ENCODE measurements at places on chromosomes 5 and 9.

- peaks cover 20% of the 10 kb centered on the region for H3K4me1 ChIP-seq
- H3K27me3 ChIP-seq = no peaks in the 10 kb centered on the region
- H3K27ac ChIP-seq = peak overlapping the region; percentile 52
- H3K36me3 ChIP-seq = peaks cover 59% of the 10 kb centered on the region
Measured at GRCh38 chr5:14706615-14707021, 42.1 kb downstream of the OTULIN start.

DNA sequence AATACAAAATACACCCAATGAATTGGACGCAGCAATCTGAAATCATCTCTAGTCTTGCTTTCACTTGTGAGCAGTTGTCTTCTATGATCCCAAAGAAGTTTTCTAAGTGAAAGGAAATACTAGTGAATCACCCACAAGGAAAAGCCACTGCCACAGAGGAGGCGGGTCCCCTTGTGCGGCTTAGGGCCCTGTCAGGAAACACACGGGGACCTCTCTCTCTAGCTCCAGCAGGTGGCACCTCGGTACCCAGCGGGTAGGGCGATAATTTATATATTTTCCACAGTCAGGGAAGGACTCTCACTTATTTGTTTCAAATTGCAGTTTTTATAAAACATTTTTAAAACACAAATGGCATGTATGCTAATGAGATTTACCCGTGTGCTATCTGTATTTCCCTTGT, 417.1 kb downstream of the KDM4C start:
- peaks cover 2% of the 10 kb centered on the region for H3K4me1 ChIP-seq
- peaks cover 32% of the 10 kb centered on the region for H3K36me3 ChIP-seq
- peak; percentile 8 for DNase-seq
- H3K27ac ChIP-seq = no peak overlapping the region
- H3K27me3 ChIP-seq = no peaks in the 10 kb centered on the region

- peaks cover 7% of the 10 kb centered on the region for H3K36me3 ChIP-seq
- DNase-seq = no peak
- peak overlapping the region; percentile 93 for H3K4me3 ChIP-seq
Measured at GRCh38 chr5:116572350-116573278, 2.0 kb downstream of the SEMA6A start.

DNA sequence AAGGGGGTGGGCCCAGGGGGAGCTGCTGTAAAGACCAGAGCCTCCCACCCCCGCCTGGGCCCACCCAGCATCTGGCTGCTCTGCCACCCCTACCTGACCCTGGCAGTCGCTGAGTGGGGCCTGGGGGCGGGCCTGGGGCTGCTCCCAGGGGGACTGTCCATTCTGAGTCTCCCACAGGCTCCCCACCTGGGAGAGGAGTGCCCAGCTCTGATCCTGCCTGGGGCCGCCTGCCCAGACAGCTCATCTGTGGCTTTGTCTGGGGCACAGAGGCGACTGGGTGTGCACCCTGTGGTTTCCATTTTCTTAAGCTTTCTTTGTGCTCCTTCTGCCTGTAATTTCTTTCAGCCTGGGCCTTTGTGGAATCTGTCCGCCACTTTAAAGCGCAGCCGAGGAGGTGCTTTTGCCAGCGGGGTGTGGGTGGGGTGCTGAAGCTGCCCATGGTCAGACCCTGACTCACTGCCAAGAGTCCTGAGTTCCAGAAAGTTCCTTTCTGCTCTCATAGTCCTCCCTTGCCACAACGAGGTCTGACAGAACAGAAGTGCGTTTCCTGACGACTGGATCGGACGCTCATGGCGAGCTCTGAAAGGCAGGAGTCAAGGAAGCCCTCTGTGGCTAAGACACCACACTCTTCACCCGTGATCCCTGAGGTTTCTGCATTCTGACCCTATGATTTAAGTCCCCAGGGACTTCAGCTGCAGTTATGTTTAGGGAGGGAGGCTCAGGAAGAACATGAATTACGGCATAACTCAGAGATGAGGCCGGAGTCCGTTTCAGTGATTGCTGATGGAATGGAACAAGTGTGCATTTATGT, 225.0 kb downstream of the FANCC start:
- peaks cover 84% of the 10 kb centered on the region for H3K36me3 ChIP-seq
- no peaks in the 10 kb centered on the region for H3K27me3 ChIP-seq
- no peak overlapping the region for H3K4me3 ChIP-seq
- DNase-seq = peak; percentile 35
- H3K4me1 ChIP-seq = peaks cover 23% of the 10 kb centered on the region

- no peaks in the 10 kb centered on the region for H3K36me3 ChIP-seq
- no peaks in the 10 kb centered on the region for H3K27me3 ChIP-seq
- H3K4me1 ChIP-seq = peaks cover 17% of the 10 kb centered on the region
- no peak overlapping the region for H3K27ac ChIP-seq
- peak; percentile 83 for DNase-seq
Measured at GRCh38 chr9:112532427-112532826, 45.8 kb downstream of the KIAA1958 start.

DNA sequence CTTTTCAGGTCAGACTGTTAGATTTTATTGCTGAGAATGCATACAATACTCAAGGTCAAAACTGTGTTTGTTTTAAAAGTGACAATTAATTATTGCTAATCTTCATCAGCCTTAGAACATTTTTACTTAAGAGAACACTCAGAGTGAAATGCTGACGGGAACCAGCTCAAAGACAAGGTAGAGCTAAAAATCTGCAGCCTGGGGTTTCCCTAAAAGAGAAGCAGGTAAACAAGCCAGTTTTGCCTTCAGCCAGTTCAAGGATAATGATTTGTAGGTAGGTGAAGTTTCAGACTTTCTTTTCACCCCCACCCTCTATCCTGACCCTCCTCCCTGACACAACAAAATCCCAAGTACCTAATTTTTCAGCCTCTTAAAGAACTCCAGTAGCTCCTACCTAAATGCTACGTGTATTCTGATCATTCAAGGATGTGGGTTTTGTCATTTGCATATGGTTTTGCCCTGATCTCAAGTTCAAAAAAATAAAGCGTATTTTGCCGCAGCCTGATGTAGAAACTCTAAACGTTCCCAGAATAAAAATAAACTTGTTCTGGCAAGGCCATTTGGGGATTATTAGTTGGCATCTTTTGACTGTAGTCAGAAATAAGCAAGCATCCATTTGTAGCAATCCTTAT, 407.2 kb downstream of the EFNA5 start:
- no peaks in the 10 kb centered on the region for H3K4me1 ChIP-seq
- DNase-seq = no peak
- no peak overlapping the region for H3K27ac ChIP-seq
- no peaks in the 10 kb centered on the region for H3K36me3 ChIP-seq

DNA sequence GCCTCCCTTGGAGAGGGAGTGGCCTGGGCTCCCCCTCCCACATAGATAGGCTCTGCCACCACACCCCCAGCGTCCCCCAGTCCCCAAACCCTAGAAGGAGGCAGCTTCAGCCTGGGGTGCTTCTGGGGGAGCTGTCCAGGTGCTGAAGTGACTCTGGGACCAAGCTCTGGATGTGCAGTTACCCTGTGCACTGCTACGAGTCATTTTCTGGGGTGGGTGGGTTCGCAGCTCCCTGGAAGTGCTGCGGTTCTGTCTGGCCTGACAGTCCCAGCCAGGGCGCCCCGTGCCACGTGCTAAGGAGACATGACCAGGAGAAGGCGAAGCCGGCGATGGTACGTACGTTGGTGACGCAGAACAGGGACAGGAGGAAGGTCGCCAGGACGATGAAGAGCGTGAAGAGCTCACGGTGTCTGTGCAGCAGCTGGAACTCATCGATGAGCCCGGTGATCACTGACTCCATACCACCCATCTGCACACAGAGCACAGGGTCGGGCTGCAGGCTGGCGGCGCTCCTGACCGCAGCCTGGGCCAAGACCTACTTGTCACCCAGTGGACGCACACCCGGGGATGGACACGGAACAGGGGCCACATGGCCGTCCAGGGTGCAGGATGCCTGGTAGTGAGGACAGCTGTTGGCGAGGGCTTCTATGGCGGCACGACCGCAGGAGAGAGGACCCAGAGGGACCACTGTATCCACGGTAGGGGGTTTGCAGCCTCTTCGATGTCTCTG, 35.7 kb downstream of the SLC6A3 start:
- no peak overlapping the region for H3K4me3 ChIP-seq
- H3K27me3 ChIP-seq = no peaks in the 10 kb centered on the region
- no peak overlapping the region for H3K27ac ChIP-seq
- peak; percentile 38 for DNase-seq

DNA sequence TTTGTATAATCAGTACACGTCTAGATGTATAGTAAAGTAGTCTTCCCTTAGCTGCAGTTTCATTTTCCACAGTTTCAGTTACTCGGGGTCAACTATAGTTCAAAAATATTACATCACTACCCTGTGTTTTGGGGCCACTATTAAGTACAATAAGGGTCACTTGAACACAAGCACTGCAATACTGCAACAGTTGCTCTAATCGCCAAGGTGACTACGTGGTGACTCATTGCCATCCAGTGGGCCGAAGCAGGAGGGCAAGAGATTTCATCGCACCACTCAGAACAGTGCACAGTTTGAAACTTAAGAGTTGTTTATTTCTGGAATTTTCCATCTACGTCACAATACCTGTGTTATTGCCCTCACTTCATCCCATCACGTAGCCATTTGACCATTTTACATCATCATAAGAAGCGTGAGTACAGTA, at the start of gene ARL14EPL:
Gene ARL14EPL (plus strand): TSS at position 379 of the 424 bp plus-strand sequence. CDS start 18,994 bp downstream, outside the sequence.
- peaks cover 6% of the 10 kb centered on the region for H3K36me3 ChIP-seq
- peak; percentile 88 for DNase-seq
- H3K27me3 ChIP-seq = no peaks in the 10 kb centered on the region
- no peak within 1 kb of the TSS for H3K4me3 ChIP-seq
- no peaks in the 10 kb centered on the region for H3K4me1 ChIP-seq
- no peak within 1 kb of the TSS for H3K27ac ChIP-seq

DNA sequence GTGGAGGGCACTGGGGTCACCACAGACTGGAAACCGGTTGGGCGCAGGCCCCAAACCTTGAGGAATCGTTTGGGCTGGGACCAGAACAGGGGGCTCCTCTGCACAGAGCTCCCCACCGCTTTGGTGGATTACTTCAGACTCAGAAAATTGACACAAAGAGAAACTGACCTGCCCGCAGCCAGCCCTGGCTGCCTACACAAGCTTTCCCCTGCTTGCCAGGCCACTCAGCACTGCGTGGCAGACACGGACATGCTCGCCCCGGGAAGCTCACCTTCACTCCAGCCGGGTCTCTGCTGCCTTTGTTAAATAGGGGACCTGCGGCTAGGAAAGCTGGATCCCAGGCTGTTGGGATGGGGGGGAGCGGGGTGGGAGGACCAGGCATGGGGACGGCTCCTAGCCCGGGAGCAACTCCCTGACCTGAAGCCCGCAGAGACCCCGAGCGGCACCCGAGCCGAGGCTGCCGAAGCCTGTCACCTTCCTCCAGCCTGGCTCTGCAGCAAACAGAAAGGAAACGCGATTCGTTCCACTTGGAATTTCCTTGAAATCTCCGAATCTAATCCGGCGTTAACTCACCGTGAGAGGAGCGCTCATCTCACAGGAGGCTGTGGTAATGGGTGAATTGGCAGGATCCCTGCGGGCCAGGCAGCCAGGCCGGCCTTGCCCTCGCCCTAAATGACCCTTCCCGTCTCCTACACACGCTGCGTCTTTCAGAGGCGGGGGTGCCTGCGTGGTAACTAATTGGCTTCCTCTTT, 8.8 kb downstream of the PAX5 start:
- H3K36me3 ChIP-seq = no peaks in the 10 kb centered on the region
- H3K27ac ChIP-seq = no peak overlapping the region
- DNase-seq = no peak
- peaks cover 80% of the 10 kb centered on the region for H3K27me3 ChIP-seq
- peaks cover 10% of the 10 kb centered on the region for H3K4me1 ChIP-seq

- peak overlapping the region; percentile 85 for H3K27ac ChIP-seq
- H3K4me3 ChIP-seq = peak overlapping the region; percentile 47
- peaks cover 7% of the 10 kb centered on the region for H3K4me1 ChIP-seq
- no peaks in the 10 kb centered on the region for H3K36me3 ChIP-seq
- peak; percentile 37 for DNase-seq
Measured at GRCh38 chr5:100890461-100891008, 12.5 kb downstream of the ST8SIA4 start.

DNA sequence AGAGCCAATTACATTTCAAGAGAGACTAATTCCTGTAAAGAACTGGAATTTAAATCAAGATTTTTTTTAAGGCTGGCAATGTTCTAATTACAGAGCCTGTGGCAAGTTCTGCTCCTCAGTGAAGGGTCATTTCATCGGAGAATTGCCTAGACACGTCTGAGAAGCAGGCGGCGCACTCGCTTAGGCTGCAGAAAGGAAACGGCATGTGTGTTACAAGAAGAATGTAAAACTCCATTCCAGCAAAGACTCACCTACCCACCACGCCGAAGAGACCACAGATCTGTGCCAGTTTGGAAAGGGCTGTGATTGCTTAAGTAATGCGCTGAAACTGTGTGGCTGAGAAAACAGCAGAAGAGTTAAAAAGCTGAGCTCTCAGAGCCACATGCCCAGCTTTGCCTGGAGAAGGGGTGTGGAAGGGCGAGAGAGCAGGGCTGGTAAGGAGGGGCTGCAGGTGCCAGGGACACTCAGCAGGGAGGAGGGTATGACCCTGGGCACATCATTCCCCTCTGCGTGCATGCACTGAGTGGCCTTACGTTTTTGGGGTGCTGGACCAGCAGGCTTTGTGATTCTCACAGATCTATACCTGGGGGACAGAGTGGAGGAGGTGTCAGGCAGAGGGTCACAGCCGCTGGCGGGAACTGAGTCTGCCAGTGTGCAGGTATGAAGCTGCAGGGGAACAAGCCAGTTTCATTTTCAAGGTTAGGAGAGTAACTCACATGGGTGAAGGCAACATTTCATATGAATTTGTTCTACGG, 17.8 kb upstream of the SLC25A51 start:
- peaks cover 21% of the 10 kb centered on the region for H3K4me1 ChIP-seq
- H3K27me3 ChIP-seq = no peaks in the 10 kb centered on the region
- DNase-seq = peak; percentile 76
- H3K27ac ChIP-seq = peak overlapping the region; percentile 85
- H3K4me3 ChIP-seq = peak overlapping the region; percentile 64
- peaks cover 16% of the 10 kb centered on the region for H3K36me3 ChIP-seq

GRCh38 chr5:107296572-107296971, 374.2 kb downstream of the EFNA5 start:
- no peak overlapping the region for H3K27ac ChIP-seq
- no peak overlapping the region for H3K4me3 ChIP-seq
- H3K36me3 ChIP-seq = no peaks in the 10 kb centered on the region

GRCh38 chr9:73667749-73668148, 516.1 kb downstream of the ANXA1 start:
- H3K4me3 ChIP-seq = no peak overlapping the region
- no peak overlapping the region for H3K27ac ChIP-seq
- H3K4me1 ChIP-seq = no peaks in the 10 kb centered on the region

DNA sequence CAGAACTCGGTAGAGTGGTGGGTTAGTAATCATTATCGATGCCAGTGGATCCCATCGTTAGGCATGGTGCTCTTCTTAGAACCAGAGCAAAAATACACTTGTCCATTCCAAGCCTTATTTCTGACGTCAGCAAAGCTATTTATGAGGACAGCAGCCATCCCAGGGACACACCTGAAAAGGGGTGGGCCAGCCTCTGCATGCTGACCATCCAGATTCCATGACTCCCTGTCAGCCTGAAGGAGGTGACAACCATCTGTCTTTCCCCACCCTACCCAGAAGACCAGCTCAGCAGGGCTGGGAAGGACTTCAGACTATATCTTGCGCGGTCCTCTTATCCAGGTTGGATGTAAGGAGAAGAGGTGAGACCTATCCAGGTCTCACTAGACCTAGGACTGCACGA, 5.7 kb upstream of the NIPAL4 start:
- no peaks in the 10 kb centered on the region for H3K36me3 ChIP-seq
- DNase-seq = no peak
- H3K27me3 ChIP-seq = no peaks in the 10 kb centered on the region
- no peak overlapping the region for H3K27ac ChIP-seq
